HFFc6 (cell line): ENCODE measurements at places on chromosomes 2 and 18. TPM values are rescaled to one million over a fixed set of nuclear protein-coding genes. Genes with fewer than 3 reads are reported as not detected.

- peaks cover 66% of the 10 kb centered on the region for H3K36me3 ChIP-seq
- H3K27me3 ChIP-seq, result peaks cover 2% of the 10 kb centered on the region; the same call in 1 of the 2 replicates
- H3K4me3 ChIP-seq, result no peak overlapping the region
- DNase-seq, result no peak
Measured at GRCh38 chr2:196131949-196132925, 39.1 kb downstream of the STK17B start.

Gene CCDC85A
- total RNA-seq, result 24.1 to 40.2 TPM (median 25.7 TPM) in 3 replicates

- H3K27me3 ChIP-seq, result peaks cover 2% of the 10 kb centered on the region
- H3K27ac ChIP-seq, result peak overlapping the region; percentile 63; the same call in 1 of the 2 replicates
- no peak for DNase-seq
- H3K4me1 ChIP-seq, result peaks cover 43% of the 10 kb centered on the region
- no peak overlapping the region for H3K4me3 ChIP-seq
- H3K36me3 ChIP-seq, result no peaks in the 10 kb centered on the region
Measured at GRCh38 chr2:28360058-28360717, 32.5 kb upstream of the FOSL2 start.

GRCh38 chr18:63229971-63230370 is 89.6 kb downstream of the BCL2 start:
- H3K36me3 ChIP-seq, result no peaks in the 10 kb centered on the region
- peaks cover 18% of the 10 kb centered on the region for H3K27me3 ChIP-seq
- no peaks in the 10 kb centered on the region; the same call in 1 of the 2 replicates for H3K4me1 ChIP-seq
- H3K27ac ChIP-seq, result no peak overlapping the region

DNA sequence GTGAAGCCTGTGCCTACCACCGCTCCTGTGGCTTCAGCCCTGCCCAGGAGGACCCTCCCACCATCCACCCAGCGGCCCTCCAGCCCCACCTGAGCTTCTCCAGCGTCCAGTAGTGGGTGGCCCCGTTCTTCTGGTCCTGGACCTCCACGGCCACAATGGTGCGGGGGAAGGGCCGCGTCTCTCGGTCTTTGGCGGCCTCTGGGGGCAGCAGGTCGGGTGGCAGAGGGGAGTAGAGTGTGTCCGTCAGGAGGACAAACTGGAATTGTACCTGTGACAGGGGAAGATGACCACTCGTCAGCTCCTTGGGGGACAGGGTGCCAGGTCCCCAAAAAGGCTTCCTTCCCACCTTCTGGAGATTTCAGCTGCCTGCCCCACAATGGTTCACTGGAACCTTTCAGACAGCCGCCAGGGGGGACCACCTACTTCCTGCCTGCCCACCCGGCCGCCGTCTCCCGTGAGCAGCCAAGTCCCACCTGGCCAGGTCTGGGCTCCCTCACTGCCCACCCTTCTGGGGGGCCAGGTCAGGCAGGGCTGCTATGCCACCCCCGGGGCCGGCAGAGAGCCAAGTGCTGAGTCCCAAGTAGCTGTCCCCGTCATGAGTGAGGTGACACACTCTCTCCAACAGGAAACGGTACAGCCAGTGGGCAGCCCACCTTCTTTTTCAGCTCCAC is 59.3 kb downstream of the KIF1A start:
- H3K36me3 ChIP-seq, result no peaks in the 10 kb centered on the region
- no peak for DNase-seq
- H3K27me3 ChIP-seq, result peaks cover 13% of the 10 kb centered on the region
- H3K4me3 ChIP-seq, result no peak overlapping the region

DNA sequence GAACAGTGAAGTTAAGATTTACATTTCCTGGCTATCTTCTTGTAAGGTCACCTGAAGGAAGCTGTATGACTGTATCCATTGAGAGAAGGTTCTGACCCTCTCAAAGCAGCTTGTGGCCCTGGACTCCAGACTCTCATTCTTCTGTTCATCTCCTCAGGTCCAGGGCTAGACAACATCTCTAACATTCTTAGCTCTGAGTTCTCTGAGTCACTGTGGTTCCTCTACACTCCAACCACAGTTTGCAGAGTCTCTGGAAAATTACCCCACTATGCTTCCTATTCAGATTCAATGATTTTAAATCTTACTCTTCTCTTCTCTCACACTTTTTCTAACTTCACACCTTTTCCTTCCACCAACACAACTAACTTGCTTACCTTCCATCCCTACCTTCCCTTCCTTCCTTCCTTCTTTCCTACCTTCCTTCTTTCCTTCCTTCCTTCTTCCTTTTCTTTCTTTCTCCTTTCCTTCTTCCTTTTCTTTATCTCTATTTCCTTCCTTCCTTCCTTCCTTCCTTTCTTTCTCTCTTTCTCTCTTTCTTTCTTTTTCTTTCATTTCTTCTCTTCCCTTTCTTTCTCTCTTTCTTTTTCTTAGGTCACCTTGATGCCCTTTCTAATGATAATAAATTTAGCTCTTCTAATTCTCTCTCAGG is 824.3 kb upstream of the ZEB2 start:
- peak; percentile 41 for DNase-seq
- H3K27me3 ChIP-seq, result no peaks in the 10 kb centered on the region
- H3K27ac ChIP-seq, result no peak overlapping the region
- peaks cover 28% of the 10 kb centered on the region for H3K4me1 ChIP-seq

Gene SERPINB4
- not detected in 3 replicates for total RNA-seq
